ENCODE measurements at places on chromosomes 3 and 15.

DNA sequence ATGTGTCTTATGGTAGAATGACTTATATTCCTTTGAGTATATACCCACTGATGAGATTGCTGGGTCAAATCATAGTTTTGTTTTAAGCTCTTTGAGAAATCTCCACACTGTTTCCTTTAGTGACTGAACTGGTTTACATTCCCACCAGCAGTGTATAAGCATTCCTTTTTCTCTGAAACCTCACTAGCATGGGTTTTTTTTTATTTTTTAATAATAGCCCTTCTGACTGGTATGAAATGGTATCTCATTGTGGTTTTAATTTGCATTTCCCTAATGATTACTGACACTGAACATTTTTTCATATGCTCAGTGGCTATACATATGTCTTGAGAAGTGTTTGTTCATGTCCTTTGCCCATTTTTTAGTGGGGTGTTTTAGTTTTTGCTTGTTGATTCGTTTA, 494.3 kb downstream of the SQOR start:
- no peak for DNase-seq

DNA sequence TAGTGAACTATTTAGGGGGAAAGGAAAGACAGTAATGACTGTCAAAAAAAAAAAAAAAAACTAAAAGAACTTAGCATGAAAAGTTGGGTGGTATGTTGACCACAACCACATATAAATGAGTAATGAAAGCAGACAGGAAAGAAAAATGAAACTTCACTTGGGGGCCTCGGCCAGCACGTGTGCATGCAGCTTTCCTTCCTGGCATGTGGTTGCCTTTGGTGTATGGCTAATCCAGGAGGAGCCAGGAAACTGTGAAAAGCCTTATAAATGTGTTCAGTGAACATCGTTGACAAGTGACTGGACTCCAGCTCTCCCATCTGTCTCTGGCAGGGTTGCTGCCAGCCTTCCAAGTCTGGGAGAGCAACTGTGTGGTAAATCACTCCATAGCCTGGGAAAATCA, 195.1 kb downstream of the DTWD1 start:
- no peak for DNase-seq

GRCh38 chr3:160098926-160099626, 110.4 kb downstream of the IL12A start:
- no peak for DNase-seq

- no peak for DNase-seq
These were observed 17.9 kb downstream of the CLDN18 start for GRCh38 chr3:138027821-138028220.

DNA sequence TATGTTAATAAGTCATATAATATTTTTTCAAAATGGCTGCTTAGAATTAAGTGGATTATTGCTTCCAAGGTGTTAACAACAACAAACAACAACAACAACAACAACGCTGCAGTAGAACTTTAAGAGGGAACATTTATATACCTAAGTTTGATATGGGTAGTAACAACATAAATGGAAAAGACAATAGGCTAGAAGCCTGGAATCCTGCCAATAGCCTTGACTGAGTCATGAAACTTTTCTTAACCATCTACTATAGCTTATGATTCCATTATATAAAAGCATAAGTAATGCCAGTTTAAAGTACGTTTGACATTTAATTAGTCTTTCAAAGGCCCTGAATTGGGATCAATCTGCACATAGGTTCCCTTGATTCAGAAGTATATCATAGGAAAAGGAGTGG, 31.2 kb downstream of the SATB1 start:
- DNase-seq: no peak

Data from stimulated activated CD8-positive, alpha-beta memory T cell treated with anti-CD3 and anti-CD28 coated beads, Interleukin-7, amount 100 ng/mL, for 4 hours (primary cell).